ENCODE measurements at places on chromosomes 7 and 10.

DNA sequence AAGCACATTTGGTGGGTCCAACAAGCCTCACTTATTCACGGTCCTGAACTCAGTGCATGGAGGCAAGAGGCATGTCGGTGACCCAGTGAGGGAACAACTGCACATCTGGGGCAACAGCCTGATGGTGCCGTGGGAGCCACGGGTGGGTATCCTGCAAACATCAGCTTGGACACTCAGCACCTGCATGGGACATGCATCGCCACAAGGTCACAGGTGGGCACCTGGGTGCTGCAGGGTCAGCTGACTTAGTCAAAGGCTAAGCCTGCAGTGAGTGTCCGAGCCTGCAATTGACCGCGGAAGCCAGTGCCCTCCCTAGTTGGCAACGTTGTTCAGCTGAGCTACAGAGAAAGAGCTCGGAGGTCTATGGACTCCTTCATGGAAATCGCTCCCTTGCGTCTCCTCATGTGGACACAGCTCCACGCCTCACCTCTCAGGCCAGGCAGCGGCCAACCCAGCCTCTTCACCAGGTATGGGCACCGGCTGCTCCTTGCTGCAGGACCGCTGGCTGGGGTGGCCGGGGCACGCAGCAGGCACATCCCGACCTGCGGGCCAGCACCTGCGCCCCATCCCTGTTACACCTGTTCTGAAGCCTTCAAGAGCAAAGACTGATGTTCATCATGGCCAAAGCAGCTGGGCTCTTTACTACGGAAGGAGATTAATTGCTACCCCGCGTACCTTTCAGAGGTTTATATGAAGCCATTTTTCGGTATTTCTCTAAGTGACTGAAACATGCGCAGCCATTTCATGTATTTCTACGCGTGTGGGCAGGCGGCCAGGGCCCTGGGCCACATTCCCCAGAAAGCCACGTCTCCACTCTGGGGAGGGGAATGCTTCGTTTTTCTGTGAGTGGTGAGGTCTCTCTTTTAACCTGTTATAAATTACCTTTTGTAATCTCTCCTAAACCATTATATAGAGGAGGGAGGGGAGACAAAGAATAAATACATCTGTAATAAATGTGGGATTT is 380.7 kb downstream of the DNAJB6 start:
- DNase-seq: no peak

- no peak for DNase-seq
Observed at GRCh38 chr10:28761084-28761846, 83.9 kb downstream of the BAMBI start.

DNA sequence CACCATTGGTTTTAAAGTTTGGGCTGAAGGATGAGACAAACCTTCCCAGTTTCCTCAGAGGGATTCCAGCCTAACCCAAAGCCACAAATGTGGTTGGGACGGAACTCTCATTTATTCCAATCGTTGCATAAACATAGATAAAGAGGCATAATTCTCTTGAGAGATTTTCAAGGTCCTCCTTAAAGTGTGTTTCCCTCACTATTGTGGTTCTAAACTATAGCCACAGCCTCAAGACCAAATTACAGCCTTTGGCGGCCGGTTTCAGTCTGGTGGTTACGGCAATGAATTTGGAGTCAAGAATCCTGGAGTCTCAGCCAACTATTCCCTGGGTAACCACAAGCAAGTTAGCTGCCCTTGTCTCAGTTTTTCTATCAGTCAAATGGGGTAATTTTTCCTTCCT is 42.6 kb downstream of the SEM1 start:
- no peak for DNase-seq

- no peak for DNase-seq
Observed at GRCh38 chr7:130791746-130792145, 57.7 kb upstream of the KLF14 start.

DNA sequence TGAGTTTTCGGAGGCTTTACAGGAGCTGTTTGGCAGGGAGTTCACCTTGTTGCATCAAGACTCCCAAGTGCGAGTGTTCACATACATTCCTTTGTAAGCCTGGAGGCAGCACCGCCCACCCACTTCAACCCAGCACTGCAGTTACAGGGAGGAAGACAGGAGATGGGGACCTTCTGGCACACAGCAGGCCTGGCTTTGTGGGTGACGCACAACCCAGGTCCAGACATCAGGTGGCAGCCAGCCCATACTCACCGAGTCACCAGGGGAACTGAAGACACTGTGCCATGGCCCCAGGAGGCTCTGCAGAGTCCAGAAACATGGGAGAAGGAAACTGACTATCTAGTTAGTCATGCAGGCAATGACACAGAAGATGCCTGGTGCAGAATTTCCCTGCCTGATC is 305.9 kb upstream of the RNF32 start:
- no peak for DNase-seq

GRCh38 chr7:48148311-48148710 is 22.9 kb upstream of the ABCA13 start:
- no peak for DNase-seq

- DNase-seq: no peak
Observed at GRCh38 chr10:107873007-107873406, 708.5 kb upstream of the SORCS1 start.

- no peak for DNase-seq
Observed at GRCh38 chr7:137715121-137715520, 131.7 kb downstream of the DGKI start.

DNA sequence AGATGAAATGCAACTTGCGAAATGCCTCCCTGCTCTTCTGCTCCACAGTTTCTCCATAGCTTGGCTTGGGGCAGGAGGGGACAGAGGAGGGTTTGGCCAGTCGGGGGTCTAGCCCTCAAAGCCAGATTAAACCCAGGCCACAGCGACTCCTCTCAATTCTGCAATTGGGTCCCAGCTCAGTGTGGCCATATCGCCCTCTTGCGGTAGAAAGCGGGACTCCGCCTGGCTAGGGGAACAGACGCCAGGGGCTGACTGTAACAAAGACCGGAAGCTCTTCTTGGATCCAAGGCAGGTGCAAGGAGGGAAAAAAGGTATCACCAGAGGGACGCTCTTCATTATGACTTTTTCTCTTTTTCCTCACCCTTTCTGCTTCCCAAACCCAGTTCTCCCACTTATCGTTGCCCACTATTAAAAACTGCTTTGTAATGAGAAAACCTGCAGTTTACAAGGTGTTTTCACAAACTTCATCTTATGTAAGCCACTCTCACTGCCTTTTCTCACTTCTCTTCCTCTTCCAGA is 36.6 kb upstream of the TNPO3 start:
- DNase-seq: no peak

DNA sequence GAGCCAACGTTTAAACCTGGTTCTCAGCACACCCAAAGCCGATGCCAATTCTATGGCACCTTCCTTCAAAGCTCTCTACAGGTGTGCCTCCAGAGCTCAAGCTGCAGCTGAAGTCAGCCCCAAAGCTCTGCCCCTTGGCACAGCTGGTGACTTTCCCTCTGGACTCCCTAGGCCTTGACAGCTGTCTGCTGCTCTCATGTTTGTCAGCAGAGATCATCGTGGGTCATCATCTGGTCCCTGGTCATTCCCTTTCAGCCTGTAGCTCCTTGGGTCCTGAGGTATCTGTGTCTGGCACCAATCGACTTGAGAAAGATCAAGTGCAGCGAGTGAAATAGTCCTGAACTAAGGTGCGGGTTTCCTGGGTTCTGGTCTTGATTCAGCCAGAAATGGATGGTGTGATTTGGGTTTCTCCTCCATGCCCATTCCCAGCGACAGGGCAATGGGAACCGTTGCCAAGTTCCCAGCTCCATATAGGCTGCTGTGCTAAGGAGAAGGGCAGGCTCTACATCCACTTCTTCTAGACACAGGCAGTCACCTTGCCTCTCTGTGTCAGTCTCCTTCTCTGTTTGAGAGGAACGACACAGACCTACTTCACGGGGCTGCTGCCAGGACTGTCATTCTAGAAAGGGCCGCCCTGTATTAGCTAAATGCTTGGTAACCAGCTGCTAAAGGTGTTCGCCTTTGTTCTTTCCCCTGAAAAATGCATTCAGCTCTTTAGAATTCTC is 3.6 kb downstream of the PKD1L1 start:
- DNase-seq: no peak

DNA sequence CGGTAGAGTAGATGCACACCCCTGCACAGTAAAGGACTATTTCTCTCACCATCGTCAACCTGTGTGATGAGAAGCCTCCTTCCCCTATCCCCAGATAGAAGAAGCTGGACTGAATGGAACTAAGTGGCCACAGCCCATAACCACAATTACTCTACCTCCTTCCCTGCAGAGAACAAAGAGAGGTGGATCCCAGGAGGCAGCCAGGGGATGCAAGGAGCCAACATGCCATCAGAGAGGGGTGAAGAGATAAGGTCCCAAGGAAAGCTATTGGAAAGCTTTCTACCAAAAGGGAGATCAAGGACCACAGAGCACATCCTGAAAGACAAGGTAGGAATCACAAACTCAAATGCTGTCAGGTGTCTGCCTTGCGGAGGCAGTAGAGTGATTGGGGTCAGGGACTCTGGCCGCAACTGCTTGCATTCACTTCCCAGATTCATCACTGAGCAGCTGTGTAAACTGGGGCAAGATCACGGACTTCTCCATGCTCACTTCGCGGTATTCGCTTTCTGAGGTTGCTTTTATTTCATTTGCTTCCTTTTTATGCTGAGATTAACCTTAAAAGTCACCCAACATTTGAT is 81.6 kb upstream of the MYO3A start:
- DNase-seq: no peak

DNA sequence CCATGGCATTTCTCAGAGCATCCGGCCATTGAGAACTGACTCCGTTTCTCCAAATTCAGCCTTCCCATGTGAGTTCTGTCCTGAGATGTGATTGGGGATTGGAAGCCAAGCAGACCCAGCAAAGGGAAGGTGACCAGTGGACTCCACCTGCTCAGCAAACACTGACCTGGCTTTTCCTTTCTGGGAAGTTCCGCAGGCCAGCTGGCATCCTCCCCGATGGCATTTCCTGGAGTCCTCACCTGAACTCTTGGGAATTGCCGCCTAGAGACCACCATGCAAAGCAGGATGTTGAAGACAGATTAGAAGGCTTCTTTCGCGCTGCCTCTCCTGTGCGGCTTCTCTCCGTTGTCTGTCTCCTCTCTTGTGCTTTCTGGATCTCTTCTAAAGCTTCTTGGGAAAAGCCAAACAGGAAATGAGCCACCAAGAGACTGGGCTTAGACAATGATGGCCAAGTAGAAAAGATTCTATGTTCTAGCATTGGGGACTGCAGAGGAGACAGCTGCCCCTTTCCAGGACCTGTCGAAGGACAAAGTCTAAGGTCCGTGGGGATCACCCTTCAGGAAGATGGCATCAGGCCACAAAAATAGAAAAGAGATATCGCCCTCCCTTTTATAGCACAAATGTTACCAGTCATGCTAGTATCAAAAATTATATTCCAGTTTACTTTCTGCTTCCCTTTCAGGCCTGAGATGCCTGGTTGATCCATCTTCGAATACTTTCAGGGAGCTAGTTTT is 103.7 kb upstream of the INSYN2A start:
- no peak for DNase-seq
